Activated naive CD8-positive, alpha-beta T cell treated with anti-CD3 and anti-CD28 coated beads, Interleukin-2, amount 10 ng/mL, durations not matched to agents 7 days and 5 days (primary cell): ENCODE measurements at places on chromosomes 6 and 20. TPM values are rescaled to one million over a fixed set of nuclear protein-coding genes. Genes with fewer than 3 reads are reported as not detected.

- H3K27ac ChIP-seq = no peak overlapping the region
- H3K4me1 ChIP-seq = peaks cover 14% of the 10 kb centered on the region
- H3K4me3 ChIP-seq = no peak overlapping the region
- H3K27me3 ChIP-seq = peaks cover 35% of the 10 kb centered on the region
- no peak for DNase-seq
Observed at GRCh38 chr20:4153661-4154238, 138.4 kb upstream of the RNF24 start.

The BPIFA2 gene
- total RNA-seq = not detected

DNA sequence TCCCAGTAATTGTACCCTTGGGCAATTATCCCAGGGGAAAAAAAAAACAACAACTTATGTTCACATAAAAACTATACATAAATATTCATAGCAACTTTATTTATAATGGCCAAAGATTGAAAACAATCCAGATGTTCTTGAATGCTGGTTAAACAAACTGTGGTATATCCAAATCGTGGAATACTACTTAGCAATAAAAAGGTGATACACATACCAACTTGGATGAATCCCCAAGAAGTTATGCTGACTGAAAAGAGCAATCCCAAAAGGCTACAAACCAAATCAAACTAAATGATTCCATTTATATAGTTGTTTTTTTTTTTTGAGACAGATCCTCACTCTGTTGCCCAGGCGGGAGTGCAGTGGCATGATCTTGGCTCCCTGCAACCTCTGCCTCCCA is 129.7 kb downstream of the QRSL1 start:
- no peaks in the 10 kb centered on the region for H3K36me3 ChIP-seq
- DNase-seq = no peak
- H3K4me3 ChIP-seq = no peak overlapping the region
- peaks cover 3% of the 10 kb centered on the region for H3K27me3 ChIP-seq
- no peaks in the 10 kb centered on the region for H3K4me1 ChIP-seq

The CST2 gene
- not detected for total RNA-seq

The TFEB gene
- total RNA-seq = 17.6 TPM

The MYH7B gene
- 0.20 TPM for total RNA-seq

DNA sequence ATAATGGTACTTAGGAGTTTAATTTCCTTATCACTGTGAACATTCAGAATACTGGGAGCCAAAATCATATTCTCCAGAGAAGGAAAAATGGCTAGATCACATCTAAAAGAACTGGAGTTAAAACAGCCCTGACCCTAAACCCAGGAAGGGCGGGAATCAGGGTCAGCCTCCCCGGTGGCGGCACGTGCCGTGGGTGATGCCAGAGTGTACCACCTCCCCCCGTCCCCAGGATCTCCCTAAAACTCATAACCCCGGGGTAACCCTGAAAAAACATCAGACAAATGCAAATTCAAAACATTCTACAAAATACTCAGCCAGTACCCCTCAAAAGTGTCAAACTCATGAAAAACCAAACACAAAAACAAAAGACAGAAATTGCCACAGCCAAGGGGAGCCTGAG is 148.3 kb downstream of the DLL1 start:
- no peak for DNase-seq
- no peak overlapping the region for H3K27ac ChIP-seq
- H3K27me3 ChIP-seq = no peaks in the 10 kb centered on the region
- peaks cover 25% of the 10 kb centered on the region for H3K4me1 ChIP-seq
- H3K36me3 ChIP-seq = peaks cover 12% of the 10 kb centered on the region

The COX4I2 gene
- total RNA-seq = not detected

The NHLRC1 gene
- total RNA-seq = 0.64 TPM

DNA sequence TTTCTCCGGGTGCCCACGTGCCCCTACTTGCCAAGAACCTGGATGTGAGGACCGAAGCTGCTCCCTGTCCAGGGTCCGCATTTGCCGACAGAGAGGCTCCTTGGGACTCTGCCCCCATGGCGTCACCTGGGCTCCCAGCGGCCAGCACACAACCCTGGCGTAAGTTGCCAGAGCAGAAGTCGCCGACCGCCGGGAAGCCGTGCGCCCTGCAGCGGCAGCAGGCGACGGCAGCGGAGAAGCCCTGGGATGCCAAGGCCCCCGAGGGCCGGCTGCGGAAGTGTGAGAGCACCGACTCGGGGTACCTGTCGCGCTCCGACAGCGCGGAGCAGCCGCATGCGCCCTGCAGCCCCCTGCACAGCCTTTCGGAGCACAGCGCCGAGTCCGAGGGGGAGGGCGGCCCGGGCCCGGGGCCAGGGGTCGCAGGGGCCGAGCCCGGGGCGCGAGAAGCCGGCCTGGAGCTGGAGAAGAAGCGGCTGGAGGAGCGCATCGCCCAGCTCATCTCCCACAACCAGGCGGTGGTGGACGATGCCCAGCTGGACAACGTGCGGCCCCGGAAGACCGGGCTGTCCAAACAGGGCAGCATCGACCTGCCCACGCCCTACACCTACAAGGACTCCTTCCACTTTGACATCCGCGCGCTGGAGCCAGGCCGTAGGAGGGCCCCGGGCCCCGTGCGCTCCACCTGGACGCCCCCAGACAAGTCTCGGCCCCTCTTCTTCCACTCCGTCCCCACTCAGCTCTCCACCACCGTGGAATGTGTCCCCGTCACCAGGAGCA is 28.3 kb downstream of the ZNF831 start:
- no peak overlapping the region for H3K27ac ChIP-seq
- H3K36me3 ChIP-seq = peaks cover 3% of the 10 kb centered on the region
- peaks cover 2% of the 10 kb centered on the region for H3K4me1 ChIP-seq
- H3K27me3 ChIP-seq = no peaks in the 10 kb centered on the region
